ENCODE measurements at places on chromosomes 5 and 9. TPM values are rescaled to one million over a fixed set of nuclear protein-coding genes. Genes with fewer than 3 reads are reported as not detected.
A peak's percentile ranks its signal among the peaks of the same experiment; 100 is the strongest.

- no peak for DNase-seq
These were observed 7.6 kb downstream of the ARHGEF37 start for GRCh38 chr5:149588936-149589335.

GRCh38 chr9:69175486-69175885 is 1.4 kb downstream of the TJP2 start:
- DNase-seq: no peak

DNA sequence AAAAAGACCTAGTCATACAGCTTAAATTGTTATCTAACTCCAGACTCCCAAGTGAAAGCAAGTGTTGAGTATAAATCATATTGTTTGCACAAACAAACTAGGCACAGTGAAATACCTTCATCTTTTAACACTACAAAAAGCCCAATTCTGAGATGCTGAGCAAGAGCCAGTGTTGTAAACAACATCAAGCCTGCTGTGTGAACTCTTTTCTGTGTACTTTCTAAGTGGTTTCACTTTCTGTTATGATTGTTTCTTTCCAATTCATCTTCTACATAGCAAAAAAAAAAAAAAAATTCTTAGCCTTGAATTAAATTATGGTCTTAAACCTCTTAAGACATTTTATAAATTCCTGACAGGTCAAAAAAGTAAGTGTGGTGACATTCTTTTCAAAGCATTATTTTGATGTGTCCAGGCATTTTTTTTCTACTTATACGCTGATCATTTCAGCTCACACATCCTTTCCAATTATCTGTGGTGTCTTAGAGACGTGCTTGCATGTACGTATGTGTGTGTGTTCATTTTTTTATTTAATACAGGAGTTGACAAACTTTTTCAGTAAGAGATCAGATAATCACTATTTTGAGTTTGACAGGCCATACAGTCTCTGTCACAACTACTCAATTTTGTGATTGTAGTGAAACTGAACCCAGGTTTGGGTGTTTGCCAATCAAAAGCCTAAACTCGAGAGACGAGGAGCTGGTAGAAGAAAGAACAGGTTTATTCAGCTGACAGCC is 556.1 kb downstream of the CDH9 start:
- no peak for DNase-seq

DNA sequence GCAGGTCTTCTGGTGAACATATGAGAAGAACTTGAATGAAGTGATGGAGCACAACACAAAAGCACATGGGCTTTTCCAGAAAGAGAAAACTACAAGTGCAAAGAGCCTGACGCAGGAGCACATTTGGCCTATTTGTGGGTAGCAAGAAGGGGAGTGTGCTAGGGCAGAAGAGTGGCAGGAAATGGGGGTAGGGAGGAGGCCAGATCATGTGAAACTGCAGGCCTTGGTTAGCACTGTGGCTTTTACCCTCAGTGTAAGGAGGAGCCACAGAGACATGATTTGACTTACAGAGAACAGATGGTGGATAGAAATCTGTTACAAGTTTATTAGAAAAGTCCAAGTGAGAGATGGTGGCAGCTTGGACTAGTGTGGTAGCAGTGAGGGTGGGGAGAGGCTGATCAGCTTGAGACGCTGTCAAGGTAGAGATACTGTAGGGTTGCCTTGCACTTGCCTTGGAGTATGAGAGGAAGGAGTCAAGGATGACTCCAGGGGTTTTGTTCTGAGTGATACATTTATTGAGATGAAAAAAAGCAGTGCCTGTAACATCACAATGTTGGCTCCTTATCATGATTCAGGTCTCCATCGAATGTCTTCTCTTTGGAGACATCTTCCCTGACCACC is 126.7 kb downstream of the PPP2R2B start:
- peak; percentile 60 for DNase-seq

GRCh38 chr5:76351577-76351976 is 51.5 kb upstream of the IQGAP2 start:
- no peak for DNase-seq

The C5orf46 gene
- not detected for total RNA-seq

The CHSY3 gene
- total RNA-seq: not detected

The SLC25A2 gene
- 0.46 TPM for total RNA-seq

The ANKRD31 gene
- 0.58 TPM for total RNA-seq

The SLCO6A1 gene
- not detected for total RNA-seq

The SCGB3A2 gene
- not detected for total RNA-seq

The S1PR3 gene
- total RNA-seq: 0.76 TPM

Measured in activated T-cell treated with anti-CD3 and anti-CD28 coated beads, Interleukin-2, amount 50 U/mL, for 72 hours (primary cell).